ENCODE measurements at places on chromosomes 13 and 19.

DNA sequence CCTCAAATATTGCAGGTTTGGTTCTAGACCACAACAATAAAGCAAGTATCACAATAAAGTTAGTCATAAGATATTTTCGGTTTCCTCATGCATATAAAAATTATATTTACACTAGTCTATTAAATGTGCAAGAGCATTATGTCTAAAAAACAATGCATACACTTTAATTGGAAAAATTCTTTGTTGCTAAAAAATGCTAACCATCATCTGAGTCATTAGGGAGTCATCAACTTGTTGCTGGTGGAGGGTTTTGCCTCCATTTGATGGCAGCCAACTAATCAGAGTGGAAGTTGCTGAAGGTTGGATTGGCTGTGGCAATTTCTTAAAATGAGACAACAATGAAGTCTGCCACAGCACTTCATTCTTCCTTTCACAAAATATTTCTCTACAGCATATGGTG is 422.3 kb upstream of the GPC6 start:
- no peak for DNase-seq

DNA sequence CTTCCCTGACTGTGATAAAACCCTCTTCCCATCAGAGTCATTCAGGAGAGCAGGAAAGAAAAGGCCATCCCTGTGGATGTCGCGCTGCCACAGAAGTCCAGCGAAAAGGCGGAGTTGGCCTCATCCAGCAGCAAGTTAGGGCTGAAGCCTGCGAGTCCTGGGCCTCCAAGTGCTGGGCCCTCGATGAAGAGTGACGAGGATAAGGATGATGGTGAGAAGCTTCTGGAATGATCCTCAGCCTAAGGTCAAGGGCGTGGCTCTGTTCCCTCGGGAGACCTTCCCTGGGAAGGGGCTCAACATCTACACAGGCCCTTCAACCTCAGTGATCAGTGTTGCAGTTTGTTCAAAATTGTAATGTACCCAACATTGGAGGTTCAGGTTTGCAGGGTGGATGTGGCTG is 22.3 kb downstream of the TEX29 start:
- no peak for DNase-seq

- DNase-seq, result peak; percentile 9
These were observed 52.0 kb upstream of the ARGLU1 start for GRCh38 chr13:106619688-106620555.

DNA sequence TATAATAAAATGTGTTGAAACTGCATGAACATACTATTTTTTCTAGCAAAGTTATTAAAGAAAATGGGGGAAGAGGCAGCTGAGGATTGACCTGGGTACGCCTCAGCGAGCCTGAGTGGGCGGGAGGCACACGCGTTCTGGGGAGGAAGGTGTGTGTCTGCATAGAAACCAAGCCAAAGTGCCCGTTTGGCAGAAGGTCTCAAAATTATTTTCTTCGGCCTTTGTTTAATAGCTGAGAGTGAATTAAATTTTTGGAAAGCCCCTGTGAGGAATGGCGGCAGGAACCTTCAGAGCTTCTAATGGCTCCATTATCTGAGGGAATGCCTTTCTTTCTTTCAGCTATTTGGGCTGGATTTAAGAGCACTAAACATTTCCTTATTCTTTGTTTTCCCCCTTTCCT is 5.2 kb downstream of the ZIC2 start:
- DNase-seq, result no peak

DNA sequence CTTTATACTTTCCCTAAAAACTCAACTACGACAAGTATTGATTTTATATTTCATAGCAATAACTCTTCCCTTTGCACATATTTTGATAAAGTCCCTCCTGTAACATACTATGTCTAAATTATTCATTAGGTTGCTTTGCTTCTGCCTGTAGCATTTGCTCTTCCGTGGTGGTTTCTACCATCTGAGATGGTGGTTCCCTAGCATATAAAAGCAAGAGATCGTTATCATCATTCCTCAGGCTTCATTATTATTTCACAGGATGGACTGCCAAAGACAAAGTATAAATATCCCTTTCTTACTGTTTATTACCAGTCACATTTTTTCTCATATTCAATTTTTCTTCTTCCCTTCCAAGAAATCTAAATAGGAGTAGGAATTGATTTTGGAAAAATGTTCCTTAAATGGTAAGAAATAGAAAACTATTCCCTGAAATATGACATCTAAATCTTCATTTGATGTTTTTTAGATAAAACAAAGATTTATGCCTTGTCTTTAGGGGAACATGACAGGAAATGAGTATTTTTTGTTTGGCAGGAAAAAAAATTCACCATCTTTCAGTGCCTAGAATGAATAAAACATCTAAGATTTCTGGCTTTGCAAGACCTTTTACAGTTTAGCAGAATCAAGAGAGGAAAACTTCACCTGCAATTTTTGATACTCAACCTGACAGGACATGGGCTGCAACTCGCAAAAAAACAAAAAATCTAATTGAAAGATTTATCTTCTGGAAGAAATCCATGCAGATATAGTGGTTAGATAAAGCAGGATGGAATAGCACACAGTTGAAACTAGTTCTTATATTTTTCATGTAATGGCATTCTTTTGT is 340.0 kb downstream of the SPRY2 start:
- DNase-seq, result no peak

- no peak for DNase-seq
These were observed 2.4 kb downstream of the FOSB start for GRCh38 chr19:45469945-45470761.

DNA sequence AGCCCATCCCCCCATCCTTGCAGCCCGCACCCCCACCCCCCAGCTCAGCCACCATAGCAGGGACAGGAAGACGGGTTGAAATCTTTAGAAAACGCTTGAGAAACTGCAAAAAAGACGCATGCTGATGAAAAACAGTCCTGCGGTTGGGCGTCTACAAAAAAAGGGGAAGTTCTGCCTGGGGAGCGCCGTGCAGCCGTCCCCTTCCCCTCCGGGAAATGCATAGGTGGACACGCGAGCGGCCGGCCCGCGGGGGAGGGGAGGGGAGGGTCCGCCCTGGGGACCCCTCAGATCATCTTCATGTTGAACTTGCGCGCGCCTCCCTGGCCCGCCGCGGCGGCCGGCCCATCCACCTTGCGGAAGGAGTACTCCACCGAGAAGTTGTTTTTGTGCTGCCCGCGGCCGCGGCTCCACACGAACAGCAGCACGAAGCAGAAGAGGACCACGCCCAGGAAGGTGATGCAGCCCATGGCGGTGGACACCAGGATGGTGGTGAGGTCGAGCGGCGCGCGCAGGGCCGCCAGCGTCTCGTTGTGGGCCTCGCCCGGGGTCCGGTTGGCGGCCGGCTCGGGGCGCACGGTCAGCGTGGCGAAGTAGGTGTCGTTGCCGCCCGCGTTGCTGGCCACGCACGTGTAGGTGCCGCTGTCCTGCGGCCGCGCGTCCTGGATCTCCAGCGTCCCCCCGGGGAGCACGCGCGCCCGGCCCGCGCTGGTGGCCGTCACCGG is 7.9 kb upstream of the PEAK3 start:
- no peak for DNase-seq
